A172 (cell line): ENCODE measurements at places on chromosomes 12 and 14. TPM values are rescaled to one million over a fixed set of nuclear protein-coding genes. Genes with fewer than 3 reads are reported as not detected.
A peak's percentile ranks its signal among the peaks of the same experiment; 100 is the strongest.

The PRR4 gene
- 0.28 TPM in 1 of 2 replicates, not detected in the other for total RNA-seq

The EID3 gene
- 1.1 and 5.7 TPM in 2 replicates for total RNA-seq

GRCh38 chr14:30297876-30298795 is 260.8 kb upstream of the G2E3 start:
- DNase-seq = no peak

GRCh38 chr12:129559776-129560175 is 344.0 kb downstream of the TMEM132D start:
- no peak for DNase-seq

DNA sequence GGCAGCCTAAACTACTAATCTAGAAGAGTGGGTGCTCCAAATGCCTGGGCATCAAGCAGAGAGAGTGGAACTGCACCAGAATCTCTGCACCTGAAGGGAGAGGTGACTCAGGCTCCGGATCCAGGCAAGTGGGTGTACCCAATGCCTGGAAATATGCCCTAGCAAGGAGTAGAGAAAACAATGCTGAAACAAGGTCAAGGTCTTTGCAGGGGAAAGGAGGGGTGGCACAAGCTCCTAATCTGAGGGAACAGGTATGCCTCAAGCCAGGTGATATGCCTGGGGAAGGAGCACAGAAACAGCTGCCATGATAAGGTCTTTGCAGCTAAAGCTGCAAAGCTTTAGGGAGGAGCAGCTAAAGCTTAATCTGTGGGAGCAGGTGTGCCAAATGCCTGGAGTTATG is 136.0 kb upstream of the KITLG start:
- no peak for DNase-seq

The KIF5A gene
- total RNA-seq = 0.36 and 0.67 TPM in 2 replicates

- DNase-seq = no peak
Observed at GRCh38 chr12:32098112-32098511, 8.5 kb upstream of the BICD1 start.

The CLEC4A gene
- total RNA-seq = 6.4 TPM in 1 of 2 replicates, not detected in the other

The INSM2 gene
- total RNA-seq = 0.10 and 0.17 TPM in 2 replicates

The USP44 gene
- not detected in 2 replicates for total RNA-seq

DNA sequence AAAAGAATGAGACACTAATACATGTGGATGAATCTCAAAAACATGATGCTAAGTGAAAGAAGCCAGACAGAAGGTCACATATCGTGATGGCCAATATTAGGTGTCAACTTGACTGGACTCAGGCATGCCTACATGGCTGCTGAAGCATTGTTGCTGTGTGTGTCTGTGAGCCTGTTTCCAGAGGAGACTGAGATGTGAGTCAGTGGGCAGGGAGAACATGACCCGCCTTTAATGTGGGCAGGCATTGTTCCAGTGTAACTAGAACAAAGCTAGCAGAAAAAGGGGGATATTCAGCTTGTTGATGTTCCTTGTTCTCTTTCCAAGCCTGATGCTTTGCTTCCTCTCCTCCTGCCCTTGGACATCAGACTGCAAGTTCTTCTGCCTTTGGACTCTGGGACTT is 47.6 kb downstream of the DCAF5 start:
- no peak for DNase-seq

The CPM gene
- total RNA-seq = 0.24 TPM in 1 of 2 replicates, not detected in the other

DNA sequence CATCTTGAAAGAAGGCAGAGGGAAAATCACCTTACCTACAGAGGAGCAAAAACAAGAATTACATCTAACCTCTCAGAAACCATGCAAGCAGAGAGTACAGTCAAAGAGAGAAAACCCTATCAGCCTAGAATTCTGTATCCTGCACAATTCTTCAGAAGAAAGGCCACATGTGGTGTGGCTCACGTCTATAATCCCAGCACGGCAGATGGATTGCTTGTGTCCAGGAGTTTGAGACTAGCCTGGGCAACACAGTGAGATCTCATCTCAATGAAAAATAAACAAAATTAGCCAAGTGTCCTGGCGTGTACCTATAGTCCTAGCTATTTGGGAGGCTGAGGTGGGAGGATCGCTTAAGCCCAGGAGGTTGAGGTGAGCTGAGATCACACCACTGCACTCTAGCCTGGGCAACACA is 48.2 kb downstream of the ATF7 start:
- DNase-seq = no peak

The PLBD1 gene
- total RNA-seq = not detected in 2 replicates

GRCh38 chr12:7131502-7131866 is 1.3 kb downstream of the CLSTN3 start:
- no peak for DNase-seq

DNA sequence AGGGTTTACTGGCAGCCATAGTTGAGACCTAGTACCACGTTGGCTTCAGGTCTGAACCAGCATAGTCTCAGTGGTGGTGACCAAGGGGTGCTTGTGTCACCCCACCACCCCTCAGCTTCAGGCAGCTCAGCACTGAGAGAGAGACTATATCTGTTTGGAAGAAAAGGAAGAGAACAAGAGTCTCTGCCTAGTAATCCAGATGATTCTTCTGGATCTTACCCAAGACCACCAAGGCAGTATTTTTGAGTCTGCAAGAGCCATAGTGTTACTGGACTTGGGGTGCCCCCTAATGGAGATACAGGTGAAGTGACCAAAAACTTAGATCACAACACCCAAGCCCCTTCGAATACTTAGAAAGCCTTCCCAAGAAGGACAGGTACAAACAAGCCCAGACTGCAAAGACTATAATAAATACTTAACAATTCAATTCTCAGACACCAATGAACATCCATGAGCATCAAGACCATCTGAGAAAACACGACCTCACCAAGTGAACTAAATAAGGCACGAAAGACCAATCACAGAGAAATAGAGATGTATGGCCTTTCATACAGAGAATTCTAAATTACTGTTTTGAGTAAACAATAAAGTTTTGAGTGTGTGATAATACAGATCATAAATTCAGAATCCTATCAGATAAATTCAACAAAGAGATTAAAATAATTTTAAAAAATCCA is 107.0 kb downstream of the HELB start:
- DNase-seq = peak; percentile 38

The RNF212B gene
- total RNA-seq = not detected in 2 replicates

- peak; percentile 59 for DNase-seq
Observed at GRCh38 chr12:92596383-92596782, 106.4 kb upstream of the PLEKHG7 start.

The APOLD1 gene
- 3.3 and 3.5 TPM in 2 replicates for total RNA-seq

DNA sequence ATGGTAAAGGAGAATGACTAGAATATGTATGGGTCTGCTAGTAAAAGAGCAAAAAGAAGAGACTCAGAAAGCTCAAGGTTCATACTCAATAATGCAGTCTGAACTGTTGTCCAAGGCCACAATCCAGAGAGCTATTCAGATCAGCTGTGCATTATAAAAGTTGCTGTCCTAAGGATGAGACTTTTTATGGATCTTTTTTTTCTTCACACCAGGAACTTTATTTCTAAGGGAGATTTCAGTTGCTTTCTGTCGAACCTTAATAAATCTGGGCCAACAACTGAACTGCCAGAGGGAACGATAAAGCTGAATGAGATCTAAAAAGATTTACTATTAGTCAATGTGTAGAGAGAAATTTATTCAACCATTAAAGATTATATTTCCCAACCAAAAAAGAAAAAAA is 948.3 kb upstream of the NOVA1 start:
- DNase-seq = no peak

The KRT79 gene
- total RNA-seq = 0.26 and 0.33 TPM in 2 replicates

DNA sequence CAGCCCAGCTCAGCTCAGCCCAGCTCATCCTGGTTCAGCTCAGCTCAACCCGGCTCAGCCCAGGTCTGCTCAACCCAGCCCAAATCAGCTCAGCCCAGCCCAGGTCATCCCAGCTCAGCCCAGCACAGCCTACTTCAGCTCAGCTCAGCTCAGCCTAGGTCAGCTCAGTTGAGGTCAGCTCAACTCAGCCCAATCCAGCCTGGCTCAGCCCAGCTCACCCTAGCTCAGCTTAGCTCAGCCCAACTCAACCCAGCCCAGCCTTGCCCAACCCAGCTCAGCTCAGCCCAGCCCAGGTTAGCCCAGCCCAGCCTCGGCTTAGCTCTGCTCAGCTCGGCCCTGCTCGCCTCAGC is 332.3 kb downstream of the TMEM121 start:
- DNase-seq = no peak

- no peak for DNase-seq
Observed at GRCh38 chr14:73780391-73780790, 66.2 kb upstream of the PNMA1 start.

GRCh38 chr12:127401536-127401935 is 865.4 kb upstream of the TMEM132C start:
- peak; percentile 30 for DNase-seq

DNA sequence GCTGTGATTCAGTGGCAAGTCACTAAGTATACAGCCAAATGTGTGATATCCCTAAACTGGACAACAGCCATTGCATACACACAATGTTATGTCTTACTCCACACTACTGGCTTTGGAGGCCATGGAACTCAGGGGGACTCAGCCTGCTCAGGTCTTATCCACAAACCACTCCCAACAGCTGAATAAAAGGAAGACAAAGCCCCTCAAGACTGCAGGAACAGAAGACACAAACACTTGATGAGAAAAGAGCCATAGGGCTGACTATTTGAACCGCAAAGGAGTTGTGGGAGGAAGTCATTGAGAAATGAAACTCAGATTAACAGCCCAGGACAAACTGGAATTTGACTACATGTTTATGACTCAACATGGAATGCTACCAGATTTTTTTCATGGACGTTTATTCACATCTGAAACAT is 40.9 kb downstream of the PTGER2 start:
- peak; percentile 77 for DNase-seq

DNA sequence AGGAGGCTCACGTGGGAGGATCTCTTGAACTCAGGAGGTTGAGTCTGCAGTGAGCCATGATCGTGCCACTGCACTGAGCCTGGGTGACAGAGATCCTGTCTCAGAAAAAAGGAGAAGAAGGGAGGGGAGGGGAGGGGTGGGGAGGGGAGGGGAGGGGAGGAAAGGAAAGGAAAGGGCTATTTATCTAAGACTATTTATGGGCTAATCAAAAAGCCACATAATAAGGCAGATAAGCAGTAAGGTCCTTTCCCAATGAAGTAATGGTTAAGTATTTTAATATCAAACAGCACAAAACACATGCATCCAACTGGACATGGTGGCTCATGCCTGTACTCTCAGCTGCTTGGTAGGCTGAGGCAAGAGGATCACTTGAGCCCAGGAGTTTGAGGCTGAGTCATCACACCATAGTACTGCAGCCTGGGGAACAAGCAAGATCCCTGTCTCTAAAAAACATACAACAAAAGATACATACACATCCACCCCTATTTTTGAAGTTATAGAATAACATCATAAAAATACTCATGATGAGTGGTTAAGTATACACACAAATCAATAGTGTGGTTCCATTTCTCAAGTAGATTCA is 9.7 kb downstream of the PAWR start:
- no peak for DNase-seq

The SLC2A13 gene
- total RNA-seq = 4.0 and 4.6 TPM in 2 replicates

DNA sequence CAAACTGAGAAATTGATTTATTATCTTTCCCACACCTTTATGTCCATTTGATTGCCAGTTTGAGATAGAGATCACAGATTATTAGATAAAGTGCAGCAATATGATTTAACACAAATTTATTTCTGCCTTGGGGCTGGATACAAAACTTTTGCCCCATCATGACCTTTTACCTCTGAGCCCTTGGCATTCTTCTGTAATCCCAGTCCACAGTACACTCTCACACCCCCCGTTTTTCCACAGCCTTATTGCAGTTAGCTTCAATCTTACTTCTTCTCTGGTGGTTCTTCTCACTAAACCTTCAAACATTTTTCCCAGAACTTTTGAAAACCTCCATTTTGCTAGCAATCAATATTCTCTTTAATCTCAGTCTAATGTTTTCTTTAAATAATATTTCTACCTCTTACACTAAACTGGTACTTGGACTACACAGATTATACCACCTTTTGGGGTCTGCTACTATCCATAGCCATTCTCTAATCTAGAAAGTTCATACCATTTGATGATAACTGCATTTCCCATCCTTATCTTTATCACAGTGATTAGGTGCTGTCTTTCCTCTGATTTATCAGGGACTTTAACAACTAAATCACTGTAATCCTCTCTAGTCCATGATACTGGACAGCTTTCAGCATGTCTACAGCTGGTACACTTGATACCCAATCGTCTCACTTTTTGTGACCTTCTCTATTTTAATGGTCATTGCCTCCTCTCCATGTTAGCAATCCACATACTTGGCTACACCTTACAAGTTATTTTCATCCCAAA is 186.7 kb upstream of the PDE3A start:
- no peak for DNase-seq

- DNase-seq = no peak
Observed at GRCh38 chr12:108852674-108853309, 4.6 kb downstream of the SSH1 start.

DNA sequence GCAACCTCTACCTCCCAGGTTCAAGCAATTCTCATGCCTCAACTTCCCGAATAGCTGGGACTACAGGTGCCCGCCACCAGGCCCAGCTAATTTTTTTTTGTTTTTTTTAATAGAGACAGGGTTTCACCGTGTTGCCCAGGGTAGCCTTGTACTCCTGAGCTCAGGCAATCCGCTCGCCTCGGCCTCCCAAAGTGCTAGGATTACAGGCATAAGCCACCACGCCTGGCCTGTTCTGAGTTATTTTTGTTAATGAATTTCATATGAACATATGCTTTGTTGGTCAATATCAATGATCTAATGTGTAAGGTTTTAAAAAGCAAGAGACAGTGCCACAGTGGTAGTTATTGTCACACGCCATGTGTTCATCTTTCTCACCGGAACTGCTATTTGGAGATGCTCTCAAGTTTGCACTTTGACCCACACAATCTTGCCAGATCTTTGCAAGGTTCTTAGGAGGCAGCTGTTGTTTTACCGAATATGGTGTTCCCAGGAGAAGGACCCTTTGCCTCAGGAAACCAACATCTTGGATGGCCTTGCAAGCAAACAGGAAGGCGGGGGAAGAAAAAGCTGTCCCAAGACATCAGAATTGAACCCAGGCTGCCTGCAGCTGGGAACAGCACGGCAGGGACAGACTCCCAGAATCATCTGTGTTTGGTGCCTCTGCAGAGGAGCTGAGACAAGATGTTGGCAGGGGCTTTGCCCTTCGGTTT is 30.0 kb downstream of the GALNT16 start:
- no peak for DNase-seq

The SPRING1 gene
- total RNA-seq = 38.7 and 47.4 TPM in 2 replicates

- DNase-seq = no peak
Observed at GRCh38 chr12:131511803-131512561, 198.9 kb upstream of the SFSWAP start.

The RFX4 gene
- not detected in 2 replicates for total RNA-seq

DNA sequence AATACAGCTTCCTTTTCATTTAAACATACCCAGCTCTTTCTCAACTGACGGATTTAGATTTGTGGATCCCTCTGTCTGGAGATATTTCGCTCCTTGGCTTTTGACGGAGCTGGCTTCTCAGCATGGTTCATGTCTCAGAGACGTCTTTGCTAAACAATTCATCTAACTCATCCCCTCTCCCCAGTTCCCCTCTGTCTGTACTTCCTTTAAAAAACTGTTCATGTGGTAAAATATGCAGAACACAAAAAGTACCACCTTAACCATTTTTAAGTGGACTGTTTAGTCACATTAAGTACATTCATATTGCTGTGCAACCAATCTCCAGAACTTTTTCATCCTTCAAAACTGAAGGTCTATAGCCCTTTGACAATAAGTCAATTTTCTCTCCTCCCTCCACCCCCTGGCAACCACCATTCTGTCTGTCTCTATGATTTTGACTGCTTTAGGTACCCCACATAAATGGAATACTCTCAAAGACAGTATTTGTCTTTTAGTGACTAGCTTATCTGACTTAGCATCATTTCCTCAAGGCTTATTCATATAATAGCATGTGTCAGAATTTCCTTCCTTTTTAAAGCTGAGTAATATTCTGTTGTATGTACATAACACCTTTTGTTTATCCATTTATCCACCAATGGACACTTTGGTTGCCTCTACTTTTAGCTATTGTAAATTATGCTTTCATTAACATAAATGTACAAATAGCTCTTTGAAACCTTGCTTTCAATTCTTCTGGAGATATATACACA is 399.8 kb upstream of the SOX5 start:
- DNase-seq = no peak

The BICDL1 gene
- total RNA-seq = 0.38 and 1.2 TPM in 2 replicates
